ENCODE measurements at places on chromosomes 13 and 19.

- DNase-seq = no peak
Observed at GRCh38 chr19:18319591-18320135, 3.2 kb downstream of the LSM4 start.

DNA sequence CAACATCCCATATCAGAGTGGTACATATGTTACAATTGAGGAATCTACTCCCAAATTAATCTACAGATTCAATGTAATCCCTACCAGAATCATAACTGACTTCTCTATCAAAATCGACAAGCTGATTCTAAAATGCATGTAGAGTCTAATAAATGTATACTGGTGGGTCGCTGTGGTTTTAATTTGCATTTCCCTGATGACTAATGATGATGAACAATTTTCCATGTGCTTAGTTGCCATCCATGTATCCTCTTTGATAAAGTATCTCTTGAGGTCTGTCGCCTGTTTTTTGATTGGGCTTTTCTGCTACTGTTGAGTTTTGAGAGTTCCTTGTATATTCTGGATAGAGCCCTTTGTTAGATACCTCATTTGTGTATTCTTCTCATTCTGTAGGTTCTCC is 43.8 kb downstream of the KLF12 start:
- no peak for DNase-seq

- DNase-seq = no peak
Observed at GRCh38 chr13:27497563-27498230, 47.3 kb upstream of the MTIF3 start.

DNA sequence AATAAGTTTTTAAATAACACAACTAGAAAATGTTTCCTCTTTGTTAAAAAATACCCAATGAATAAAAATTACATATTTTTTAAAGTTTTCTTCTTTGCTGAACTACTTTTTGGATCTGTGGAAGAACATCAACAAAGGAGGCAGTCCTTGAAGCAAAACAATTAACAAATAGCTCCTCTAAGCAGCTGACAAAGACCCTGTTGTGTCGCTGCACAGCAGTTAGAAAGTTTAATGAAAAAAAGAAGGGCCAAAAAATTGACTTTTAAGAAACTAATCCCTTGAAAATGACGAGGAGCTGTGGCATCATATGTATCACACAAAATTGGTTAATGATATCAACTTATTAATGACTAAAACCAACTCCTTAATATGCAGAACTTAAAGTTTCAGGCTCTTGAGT is 72.1 kb downstream of the SLITRK1 start:
- no peak for DNase-seq

DNA sequence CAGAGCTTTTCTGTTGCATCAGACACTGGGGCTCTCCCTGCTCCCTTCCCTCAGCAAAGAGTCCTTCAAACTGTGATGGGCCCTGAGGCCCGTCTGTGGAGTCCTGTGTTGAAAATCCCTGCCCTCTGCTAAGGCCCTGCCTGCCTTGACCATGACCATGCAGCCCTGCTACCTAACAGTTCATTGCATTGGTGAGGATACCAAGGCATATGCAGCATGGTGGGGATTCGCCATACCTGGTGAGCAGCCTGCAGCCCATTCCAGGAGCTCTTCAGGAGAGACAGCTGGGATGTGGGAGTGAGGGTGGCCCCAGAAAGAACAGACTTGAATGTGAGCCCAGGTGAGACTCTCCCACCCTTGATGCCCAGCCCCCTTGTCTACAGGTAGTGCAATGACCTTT is 70.6 kb upstream of the GSX1 start:
- no peak for DNase-seq

- DNase-seq = no peak
Observed at GRCh38 chr13:86572115-86572514, 772.9 kb upstream of the SLITRK6 start.

- DNase-seq = no peak
Observed at GRCh38 chr13:39283072-39283471, 244.8 kb downstream of the NHLRC3 start.

DNA sequence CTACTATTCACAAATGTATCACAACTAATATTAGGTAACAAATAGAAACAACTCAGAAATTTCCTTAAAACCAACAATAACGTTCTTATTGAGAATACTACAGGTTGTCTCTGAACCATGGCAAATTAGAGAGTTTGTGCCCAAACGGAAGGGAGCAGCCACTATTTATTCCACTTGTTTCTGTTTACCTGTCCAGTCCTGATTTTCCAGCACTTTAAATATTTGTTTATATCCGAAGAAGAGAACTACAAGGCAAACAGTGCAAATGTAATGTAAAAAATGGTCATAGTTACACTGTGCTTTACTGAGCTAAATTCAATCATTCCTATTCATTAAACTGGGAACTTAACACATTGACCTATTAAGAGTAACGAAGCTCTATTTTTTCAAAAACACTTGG is 9.2 kb downstream of the SUCLA2 start:
- DNase-seq = no peak

GRCh38 chr13:56528040-56528790 is 612.5 kb upstream of the PRR20A start:
- no peak for DNase-seq

DNA sequence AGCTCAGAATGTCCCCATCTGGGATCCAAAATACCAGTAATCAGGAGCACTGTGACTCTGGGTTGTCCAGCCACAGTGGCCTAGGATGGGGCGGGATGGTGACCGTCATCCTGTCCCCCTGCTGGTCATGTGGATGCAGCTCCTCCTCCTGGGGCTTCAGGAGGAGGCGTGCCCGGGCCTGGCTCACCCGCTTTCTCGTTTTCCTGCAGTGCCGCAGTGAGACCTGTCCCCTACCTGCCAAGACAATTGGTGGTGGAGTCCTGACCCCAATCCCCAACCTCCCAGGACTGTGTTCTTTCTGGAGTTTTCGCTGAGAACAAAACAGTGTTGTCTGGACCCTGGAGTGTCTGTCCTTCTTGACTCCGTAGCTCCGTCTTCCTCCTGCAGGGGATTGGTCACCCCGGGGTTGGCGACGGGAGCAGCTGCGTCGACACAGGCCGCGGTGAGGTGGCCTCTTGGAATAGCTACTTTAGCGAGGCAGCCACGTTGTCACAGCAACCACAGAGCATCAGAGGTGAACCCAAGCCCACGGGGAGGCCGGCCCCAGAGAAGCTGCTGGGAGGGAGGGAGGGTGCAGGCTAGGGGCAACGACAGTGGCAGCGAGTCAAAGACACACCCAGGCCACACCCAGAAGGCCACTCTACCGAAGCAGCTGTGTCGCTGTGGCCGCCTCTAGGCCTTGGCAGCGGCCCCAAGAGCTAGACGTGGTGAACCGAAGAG is 10.2 kb upstream of the EMC10 start:
- DNase-seq = no peak

DNA sequence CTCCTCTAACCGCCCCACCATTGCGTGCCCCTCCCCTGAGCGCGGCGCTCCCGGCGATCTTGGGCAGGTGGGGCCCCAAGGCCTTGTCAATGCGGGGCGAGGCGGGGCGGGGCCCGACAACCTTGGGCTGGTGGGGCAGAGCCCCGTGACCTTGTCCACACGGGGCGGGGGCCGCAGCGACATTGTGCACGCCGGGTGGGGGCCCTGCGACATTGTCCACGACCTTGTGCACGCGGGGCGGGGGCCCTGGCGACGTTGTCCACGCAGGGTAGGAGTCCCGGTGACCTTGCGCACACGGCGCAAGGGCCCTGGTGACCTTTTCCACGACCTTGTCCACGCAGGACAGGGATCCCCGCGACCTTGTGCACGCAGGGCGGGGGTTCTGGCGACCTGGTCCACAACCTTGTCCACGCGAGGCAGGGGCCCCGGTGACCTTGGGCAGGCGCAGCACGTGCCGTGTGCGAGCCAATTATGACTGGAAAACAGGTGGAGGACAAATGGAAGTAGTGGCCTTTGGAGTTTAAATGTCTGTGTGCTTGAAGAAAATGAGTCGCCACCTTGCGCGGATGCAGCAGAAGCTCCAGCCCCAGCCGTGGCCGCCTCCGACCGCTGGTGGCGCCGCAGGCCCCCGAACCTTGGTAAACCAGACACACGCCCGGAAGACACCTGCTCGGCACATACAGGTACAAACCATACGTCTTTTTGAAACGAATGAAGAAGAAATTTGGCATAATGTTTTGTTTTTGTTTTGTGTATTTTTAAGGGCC is 62.6 kb downstream of the LATS2 start:
- no peak for DNase-seq

GRCh38 chr19:56976995-56977906 is 136.7 kb upstream of the PEG3 start:
- DNase-seq = no peak

GRCh38 chr13:49444524-49445395 is 686 bp downstream of the SETDB2 start:
- DNase-seq = no peak

DNA sequence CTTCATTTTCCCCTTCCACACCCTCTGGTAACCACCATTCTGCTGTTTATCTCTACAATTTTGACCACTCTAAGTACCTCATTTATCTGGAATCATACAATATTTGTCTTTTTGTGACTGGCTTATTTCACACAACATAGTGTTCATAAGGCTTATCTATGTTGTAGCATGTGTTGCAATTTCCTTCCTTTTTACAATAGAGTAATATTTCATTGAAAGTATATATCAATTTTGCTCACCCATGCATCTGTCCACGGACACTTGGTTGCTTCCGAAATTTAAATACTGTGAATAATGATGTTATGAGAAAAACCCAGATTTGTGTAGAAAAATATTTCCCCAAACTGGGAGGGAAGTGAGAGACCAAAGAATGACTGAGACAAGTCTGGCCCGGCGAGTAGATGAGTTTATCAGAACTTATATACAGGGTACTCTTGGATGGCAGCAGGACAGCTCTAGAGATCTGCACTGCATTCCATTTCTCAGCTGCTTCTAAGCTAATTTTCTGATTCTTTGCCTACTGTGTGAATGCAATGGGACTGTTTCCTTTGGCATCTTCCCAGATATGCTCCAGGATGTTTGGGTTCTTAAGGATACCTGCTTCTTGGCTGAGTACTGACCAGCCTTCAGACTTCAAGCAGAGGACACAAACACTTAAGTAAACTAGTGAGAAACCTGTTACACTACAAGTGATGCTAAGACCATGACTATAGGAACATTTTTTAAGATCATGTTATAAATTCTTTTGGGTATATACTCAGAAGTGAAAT is 834.0 kb upstream of the PCDH9 start:
- DNase-seq = no peak

GRCh38 chr19:19405971-19406877 is 749 bp downstream of the GATAD2A start:
- DNase-seq = no peak

DNA sequence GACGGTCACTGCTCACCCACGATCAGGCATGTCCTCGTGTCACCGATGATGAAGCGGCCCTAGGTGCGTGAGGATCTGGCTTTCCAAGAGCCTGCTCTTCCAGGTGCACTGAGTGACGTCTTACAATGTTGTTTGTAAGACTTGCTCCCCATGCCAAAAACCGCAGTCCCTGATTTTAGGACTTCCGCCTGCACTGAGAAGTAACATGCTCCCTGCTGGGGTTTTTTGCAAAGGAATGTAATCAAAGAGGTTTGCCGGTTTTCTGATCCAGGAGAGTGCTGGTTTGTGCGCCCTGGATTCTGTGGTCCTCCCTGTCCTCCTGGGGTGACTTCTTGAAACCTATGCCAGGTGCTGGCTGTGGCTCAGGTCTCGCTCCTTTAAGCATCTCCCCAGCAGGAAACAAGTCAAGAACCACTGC is 38.8 kb downstream of the MYO9B start:
- no peak for DNase-seq

GRCh38 chr19:7013678-7014077 is 7.6 kb downstream of the MBD3L2B start:
- DNase-seq = no peak

GRCh38 chr13:109235901-109236300 is 550.5 kb downstream of the IRS2 start:
- no peak for DNase-seq

- DNase-seq = no peak
Observed at GRCh38 chr19:55452749-55453346, 8.6 kb downstream of the ISOC2 start.

DNA sequence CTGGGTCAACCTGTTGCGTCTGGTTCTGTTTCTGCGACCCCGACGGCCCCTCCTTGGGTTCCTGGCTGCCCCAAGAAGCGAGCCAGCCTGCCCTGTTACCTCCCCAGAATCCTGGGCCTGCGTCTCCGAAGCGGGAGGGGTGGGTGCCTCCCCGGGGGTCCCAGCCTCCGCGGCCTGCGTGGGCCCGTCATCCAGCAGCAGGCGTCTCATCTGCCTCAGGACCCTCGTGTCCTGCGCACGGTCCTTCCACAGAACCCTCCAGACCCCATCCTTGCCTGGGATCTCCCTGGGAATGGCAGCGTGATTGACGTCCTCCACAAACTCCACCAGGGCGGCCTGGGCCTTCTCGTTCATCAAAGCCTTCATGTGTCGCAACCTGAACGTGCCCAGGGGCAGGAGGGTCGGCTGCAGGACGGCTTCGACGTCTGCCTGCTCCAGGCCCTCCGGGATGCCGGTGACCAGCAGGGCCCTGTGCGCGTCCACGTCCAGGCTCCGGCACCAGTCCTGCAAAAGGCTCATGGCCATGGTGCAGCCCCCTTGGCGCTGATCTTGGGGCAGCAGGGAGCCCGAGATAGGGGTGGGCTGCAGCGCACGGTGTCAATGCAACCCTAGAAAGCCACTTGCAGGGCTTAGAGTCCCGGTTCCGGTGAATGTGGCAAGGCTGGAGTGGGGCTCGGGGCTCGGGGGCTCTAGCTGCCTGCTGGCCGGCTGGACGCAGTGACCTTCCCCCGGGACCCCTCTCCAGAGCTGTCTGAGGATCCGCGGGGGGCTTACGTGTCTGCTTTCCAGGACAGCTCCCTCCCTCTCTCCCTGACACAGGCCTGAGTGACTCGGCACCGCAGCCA is 504 bp downstream of the PNMA8B start:
- no peak for DNase-seq

DNA sequence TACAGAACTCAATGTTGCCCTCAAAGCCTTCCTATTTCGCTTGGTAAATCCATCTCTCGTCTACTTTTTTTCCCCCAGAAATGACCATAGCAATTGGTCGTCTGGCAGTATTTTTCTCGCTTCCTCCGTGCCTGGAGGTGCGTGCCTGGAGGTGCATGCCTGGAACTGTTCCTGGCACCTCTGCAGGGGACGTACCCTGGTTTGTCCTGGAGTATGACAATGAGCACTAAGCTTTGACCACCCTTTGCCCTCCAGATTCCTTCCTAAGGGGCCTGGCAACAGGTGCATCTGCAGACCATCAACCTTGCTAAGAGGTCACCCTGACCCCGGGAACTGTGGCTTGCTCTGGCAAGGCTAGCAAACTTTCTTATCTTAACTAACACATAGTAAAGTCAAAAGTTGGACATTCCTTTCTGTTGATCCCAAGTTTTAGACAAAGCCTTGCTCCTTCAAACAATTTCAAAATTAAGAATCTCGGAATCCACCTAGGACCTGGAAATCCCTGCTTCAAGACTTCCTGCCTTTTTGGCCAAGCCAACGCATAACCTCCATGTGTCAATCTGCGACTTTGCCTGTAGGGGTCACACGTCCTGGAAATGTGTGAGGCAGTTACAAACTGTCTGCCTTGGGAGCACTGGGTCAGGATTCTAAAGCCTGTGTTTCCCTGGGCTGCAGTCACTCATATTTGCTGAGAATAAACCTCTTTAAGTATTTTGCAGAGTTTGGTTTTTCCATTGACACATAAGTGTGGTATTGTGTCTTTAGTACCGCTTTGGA is 28.8 kb upstream of the TUBGCP3 start:
- DNase-seq = no peak

- DNase-seq = no peak
Observed at GRCh38 chr19:28257396-28257795, 955.6 kb downstream of the UQCRFS1 start.
